ENCODE measurements at places on chromosomes 5 and 9. TPM values are rescaled to one million over a fixed set of nuclear protein-coding genes. Genes with fewer than 3 reads are reported as not detected.
A peak's percentile ranks its signal among the peaks of the same experiment; 100 is the strongest.

Gene TMOD1
- 1.9 TPM for total RNA-seq

Gene CCNJL
- 1.2 TPM for total RNA-seq

GRCh38 chr9:93126151-93126781 lies 7.8 kb downstream of the NINJ1 start:
- peak; percentile 62 for DNase-seq

DNA sequence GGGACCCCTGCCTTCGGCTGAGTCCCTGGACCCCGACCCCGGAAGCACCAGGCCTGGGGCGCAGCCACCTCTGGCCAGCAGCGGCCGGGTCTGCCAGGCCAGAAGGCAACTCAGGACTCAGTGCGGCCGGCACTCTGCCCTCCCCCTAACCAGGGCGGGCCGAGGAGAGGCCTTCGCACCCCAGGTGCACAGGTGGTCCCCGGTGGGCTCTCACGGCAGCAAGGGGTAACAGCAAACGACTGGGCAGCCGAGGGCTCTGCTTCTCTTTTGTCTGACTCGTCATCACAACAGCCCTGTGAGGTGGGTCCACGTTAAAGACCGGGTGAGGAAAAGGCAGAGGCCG lies 20.7 kb upstream of the NOTCH1 start:
- no peak for DNase-seq

GRCh38 chr9:131391020-131391419 lies 2.9 kb upstream of the PRRC2B start:
- no peak for DNase-seq

GRCh38 chr5:83059341-83059740 lies 17.9 kb downstream of the TMEM167A start:
- no peak for DNase-seq

DNA sequence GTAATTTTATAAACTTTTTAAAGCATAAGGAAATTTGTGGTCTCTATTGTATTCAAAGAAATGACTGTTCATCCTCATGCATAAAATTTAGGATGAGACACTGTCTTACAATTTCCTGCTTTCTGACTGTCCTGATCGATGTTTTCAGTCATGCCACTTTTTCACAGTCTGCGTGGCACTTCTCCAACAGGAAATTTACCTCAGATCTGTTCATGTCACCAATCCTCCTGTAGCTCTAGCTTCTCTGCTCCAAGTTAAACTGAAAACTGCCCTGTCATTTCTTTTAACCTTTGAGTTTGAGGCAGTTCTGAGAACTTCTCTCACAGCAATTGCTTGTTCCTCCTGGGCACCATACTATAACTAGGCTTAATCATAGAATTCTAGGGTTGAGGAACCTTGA lies 455.1 kb downstream of the EFNA5 start:
- no peak for DNase-seq

DNA sequence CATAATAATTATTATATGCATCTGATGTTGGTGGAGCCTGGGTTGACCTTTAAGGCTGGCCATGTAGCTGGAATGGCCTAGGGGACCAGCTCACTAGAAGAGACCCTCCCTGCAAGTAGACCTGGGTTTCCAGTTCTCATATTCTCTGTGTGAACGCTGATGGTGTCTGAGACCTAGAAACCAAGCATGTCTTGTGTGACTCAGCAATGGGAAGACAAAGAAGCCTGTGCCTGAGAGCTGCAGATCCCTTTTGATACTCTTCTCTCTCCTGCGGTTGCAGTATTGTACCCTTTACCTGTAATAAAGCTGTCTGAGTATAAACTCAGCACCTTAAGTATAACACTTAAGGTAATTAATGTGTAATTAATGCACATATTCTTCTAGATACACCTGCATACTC lies 22.2 kb downstream of the C9orf152 start:
- DNase-seq, result no peak

All from suprapubic skin (tissue), 4 donors.